ENCODE measurements at places on chromosomes 16 and 17.

DNA sequence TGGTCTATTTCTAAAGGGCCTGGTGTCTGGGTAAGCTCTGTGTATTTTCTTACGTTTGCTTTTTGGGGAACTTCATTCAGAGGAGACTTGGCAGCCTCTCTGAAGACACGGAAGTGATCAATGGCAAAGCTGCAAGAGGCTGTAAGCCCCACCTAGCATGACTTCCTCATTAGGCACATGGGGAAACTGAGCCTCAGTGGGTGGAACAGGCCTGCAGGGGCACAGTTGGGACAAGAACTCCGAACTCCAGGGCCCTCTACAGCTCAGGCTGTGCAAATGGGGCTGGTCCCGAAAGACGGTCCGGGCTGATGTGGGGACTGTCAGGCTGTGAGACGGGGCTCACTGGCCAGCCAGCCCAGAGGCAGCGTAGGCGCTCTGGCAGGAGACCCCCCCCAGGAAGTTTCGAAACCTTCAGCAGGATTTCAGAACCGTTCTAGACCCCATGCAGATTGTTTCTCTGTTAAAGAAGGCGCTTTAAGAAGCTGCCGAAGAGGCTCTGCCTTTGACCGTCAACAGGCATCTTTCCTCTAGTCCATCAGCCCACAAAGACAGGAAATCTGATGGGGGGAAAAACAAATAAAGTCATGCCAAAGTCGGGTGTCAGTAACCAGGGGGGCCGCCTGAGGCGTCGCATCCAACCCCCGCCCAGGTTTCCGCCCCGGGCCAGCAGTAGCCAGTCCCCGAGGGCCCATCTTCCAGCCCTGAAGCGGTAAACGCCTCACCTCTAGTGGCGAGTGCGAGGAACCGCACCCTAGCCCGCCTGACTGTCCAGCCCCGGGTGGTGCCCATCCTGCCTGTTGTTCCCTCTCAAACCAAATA is 79.8 kb upstream of the TBC1D3K start:
- peak; percentile 71 for DNase-seq

- DNase-seq, result no peak
Observed at GRCh38 chr16:56936491-56936890, 4.5 kb downstream of the HERPUD1 start.

GRCh38 chr16:81586417-81586816 is 141.8 kb downstream of the CMIP start:
- DNase-seq, result no peak

DNA sequence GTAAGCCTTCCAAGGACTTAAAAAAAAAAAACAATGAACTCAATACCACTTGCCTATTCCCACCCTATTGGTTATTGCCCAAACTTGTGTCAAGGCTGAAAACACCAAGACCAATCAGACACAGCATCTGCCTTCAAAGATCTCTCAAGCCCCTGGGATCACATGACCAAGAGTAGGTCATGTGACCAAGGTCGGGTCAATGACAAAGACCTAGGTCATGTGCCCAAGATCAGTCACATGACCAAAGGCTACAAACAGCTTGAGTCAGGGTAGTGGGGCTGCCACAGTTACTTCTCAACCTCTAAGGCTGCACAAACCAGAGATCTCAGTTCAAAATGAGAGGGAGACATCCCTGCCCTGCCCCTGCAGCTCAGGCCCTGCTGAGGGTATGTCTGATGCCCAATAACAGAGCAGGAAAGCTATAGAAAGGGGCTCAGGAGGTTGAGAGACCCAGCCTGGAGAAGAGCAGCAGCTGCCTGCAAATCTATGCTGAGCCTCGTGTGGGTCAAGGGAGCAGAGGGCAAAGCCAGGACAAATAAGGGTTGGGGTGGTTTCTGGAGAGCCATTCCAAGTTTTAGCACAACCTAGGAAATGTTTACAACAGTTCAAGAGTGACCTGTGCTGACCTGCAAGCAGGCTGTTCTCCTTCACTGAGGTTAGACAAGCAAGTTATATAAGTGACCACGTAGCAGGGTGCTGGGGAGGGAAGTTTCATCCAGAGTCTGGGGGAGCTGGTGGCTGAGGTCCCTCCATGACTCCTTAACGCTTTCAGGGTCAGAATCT is 48.8 kb downstream of the PIMREG start:
- DNase-seq, result no peak

DNA sequence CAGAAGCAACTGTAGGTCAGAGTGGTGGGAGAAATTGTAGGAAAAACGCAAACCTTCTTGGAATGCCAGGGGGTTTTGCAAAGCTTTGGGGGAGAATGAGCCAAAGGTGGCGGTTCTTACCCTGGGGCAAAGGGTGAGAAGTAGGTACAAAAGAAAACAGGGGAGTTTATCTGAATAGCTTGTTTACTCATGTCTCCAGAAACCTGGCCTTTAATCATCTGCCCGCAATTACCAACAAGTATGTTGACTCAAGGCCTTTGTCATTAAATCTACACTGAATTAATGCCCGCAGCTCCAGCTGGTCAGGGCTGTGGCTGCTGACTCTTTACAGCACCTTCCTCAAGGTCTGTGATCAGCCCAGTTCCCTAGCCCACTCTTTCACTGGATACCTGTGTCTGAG is 320.1 kb downstream of the CBLN1 start:
- DNase-seq, result no peak

DNA sequence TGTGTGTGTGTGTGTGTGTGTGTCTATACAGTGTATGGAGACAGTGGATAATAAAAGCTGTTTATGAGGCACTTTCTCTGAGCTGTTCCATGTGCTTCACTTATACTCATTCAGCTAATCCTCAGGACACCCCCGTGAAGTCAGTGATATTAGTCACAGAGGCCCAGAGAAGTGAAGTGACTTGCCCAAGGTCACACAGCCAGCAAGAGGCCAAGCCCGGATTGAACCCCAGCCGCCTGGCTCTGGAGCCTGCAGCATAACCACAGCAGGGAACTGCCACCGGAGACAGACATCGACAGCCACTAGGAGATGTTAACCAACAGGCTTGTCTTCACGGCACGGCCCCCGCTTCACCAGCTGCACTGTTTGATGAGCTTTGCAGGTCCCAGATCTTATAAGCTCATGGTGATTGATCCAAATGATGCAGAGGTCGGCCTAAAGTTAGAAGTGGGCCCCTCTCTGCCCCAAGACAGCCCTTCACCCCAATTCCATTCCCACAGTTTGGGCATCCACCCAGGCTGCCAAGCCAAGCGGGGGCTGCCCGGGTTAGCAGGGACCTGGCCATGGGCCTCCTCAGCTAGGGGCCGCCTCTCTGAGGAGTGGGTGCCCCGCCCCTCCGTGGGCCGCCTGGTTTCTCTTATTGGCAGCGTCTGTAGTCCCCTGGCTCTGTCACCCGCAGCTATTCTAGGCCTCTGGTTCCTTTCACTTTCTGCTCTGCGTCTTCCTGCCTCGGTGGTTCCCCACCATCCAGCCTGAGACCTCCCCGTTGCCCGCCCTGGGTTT is 30.9 kb downstream of the SOCS1 start:
- peak; percentile 91 for DNase-seq

DNA sequence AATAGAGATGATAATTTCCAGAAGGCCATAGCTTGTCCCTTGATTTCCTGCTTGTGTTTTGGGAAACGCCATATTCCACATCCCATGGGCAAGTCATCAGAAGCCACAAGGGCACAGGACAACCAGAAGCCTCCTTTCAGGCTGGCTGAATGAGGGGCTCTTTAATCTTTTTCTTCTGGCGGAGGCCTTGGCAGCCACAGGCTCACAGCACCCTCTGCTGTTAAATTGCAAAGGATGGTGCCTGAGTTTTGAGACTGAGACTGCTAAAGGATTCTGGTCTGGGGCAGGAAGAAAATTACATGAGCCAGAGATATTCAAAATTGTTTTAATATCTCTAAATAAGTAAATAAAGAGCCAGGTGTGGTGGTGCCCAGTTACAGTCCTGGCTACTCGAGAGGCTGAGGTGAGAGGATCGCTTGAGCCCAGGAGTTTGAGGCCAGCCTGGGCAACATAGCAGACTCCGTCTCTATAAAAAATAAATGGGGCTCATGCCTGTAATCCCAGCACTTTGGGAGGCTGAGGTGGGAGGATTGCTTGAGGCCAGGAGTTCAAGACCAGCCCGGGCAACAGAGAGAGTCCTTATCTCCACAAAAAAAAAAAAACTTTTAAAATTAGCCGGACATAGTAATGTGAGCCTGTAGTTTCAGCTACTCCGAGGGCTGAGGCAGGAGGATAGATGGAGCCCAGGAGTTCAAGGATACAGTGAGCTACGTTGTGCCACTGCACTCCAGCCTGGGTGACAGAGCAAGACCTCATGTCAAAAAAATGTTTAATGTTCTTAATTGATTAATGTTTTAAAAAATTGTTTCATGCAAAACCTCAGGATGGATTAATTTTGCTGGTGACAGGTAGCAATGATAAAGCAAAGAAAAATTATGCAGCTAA is 26.3 kb downstream of the AARSD1 start:
- DNase-seq, result peak; percentile 42

DNA sequence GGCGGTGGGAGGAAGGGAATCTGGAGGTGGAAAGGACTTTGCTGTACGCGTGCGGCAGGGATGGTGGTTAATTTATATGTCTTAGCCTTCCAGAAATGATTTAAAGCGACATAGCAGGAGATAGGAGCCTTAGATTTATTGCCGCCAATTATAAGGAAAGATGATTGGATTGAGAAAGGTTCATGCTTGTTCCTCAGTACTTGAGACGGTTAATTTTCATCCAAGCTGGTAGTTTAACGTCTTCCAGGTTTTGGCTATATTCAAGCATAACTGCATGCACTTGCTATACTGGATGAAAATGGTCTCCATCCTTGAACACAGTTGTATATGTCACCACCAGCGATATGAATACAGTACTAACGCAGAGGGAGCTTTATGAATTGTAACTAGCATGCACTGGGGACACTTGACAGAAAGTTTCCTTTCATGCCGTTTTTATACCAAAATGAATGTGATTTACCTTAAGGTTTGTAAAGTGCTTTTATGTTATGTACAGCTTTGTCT is 610 bp upstream of the PEX12 start:
- no peak for DNase-seq

Measured in activated T-cell treated with anti-CD3 and anti-CD28 coated beads, Interleukin-2, amount 50 U/mL, for 24 hours (primary cell).